Hindlimb muscle (tissue), 1 donor: ENCODE measurements at places on chromosomes 6 and 20.

GRCh38 chr6:35015996-35016395 lies 125.1 kb downstream of the TCP11 start:
- DNase-seq: no peak

- DNase-seq: no peak
These were observed 382.3 kb downstream of the CD83 start for GRCh38 chr6:14499841-14500240.

GRCh38 chr20:23484081-23484480 lies 6.8 kb upstream of the CST8 start:
- DNase-seq: no peak

GRCh38 chr6:5567352-5567751 lies 306.0 kb downstream of the FARS2 start:
- no peak for DNase-seq

DNA sequence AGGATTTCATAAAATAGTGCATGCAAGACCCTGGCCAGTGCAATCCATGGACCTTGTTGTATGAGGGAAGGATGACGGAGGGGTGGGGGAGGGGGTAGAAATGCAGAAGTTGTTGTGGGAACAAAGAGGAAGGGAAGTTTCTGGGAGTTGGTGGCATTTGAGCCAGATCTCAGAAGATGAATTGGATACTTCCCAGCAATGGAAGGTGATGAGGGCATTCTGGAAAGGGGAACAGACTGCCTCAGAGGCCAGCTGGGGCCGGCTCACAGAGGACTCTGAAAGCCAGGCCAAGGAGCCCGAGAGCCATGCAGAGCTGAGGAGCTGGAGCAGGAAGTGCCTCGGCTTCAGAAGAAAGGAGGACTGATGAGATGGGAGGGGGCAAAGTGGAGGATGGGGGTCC lies 2.7 kb downstream of the TMEM74B start:
- DNase-seq: no peak

DNA sequence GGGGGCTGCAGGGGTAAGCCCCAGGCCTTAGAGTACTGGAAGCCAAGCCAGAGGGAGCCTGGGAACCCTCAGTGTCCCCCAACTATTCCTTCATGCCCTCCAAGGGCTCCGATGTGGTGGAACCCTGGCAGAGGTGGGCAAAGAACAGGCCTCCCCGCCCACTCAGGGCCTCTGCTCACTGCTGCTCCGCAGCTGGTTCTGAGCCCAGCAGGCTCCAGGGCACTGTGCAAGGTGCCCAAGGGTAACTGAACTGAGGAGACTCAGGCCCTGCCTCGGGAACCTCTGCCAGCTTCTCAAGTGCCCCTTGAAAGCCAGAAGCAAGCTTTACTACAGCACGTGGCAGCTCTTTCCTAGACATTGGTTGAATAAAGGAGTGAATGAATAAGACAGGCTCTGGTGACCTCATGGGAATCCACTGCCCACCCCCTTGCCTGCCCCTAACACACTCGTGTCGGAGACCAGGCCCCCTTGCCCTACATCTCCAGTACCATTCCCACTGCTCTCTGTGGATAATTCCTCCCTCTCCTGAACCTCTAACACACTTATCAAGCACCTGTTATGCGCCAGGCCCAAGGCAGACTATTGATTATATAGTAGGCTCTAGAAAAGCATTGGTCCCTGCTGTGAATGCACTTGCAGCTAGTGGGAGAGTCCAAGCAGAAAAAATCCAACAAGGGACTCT lies 55.0 kb downstream of the TOX2 start:
- no peak for DNase-seq

- no peak for DNase-seq
These were observed 312.8 kb upstream of the SPTLC3 start for GRCh38 chr20:12695937-12696336.

- DNase-seq: no peak
These were observed 6.0 kb downstream of the STMND1 start for GRCh38 chr6:17107863-17108262.
